ENCODE measurements at places on chromosomes 7 and 10. TPM values are rescaled to one million over a fixed set of nuclear protein-coding genes. Genes with fewer than 3 reads are reported as not detected.

SLC39A12 gene
- polyA plus RNA-seq = not detected

BHLHA15 gene
- polyA plus RNA-seq = 0.43 TPM

DNA sequence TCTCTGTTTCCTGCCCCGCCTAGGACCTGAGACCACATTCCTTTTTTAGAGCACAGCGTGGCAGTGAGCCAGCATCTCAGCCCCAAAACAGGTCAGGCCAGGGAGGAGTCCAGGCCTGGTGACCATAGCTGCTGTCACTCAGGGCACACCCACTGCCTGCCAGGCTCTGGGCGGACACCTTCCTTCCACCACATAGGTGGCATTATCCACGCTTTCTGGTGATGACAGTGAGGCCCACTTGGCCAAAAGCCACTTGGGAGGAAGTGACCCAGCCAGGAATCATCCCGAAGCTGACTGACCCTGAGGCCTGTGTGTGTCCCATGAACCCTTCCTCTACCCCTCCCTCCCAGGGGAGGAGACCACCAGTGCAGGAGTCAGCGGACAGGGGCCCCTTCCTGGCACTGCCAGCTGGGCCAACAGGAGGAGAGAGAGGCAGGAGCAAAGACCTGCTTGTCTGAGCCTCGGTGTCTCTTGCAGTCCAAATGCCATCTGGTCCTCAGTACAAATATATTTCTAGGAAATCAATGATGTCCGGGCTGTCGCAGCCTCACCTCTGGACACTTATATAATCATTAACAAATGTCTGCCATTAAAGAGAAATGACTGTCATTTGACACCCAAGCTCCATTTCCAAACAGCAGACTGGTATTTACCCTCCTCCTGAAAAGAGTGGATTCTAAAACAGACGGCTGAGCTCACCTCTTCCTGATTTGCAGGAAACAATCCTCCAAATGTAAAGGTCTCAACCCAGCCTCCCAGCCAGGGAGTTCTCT lies 63.0 kb downstream of the ABRAXAS2 start:
- no peak for DNase-seq

FAM24B gene
- polyA plus RNA-seq = 6.4 TPM

- no peak for DNase-seq
Observed at GRCh38 chr7:127978421-127978820, 52.8 kb downstream of the LRRC4 start.

- no peak for DNase-seq
Observed at GRCh38 chr10:22959950-22960349, 32.1 kb downstream of the ARMC3 start.

DNA sequence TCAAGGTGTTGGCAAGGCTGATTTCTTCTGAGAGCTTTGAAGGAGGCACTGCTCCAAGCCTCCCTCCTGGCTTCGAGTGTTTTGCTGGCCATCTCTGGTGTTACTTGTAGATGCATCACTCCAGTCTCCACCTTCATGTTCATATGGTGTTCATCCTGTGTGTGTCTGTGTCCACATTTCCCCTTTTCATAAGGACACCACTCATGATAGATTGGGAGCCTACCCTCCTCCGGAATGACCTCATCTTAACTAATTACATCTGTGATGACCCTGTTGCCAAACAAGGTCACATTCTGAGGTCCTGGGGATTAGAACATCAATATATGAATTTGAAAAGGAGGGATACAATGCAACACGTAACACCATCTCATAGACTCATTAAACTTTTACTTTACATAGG lies 119.0 kb downstream of the CREB5 start:
- DNase-seq = no peak

CPED1 gene
- 32.0 TPM for polyA plus RNA-seq

DNA sequence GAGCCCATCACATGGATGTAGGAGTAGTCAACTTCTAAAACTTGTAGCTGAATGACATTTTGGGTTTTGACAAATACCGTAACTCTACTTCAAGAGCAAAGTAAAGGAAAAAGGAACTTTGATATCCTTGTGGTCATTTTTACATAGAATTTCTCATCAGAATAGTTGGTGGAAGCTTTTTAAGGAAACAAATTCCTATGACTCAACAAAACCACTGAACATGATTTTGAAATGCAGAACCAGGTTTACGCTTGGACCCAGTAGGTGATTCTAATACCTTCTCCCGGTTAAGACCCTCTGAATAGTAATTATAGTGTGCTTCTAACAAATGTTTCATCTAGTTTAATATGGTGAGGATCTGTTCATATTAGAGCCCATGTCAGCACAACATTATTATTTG lies 307.8 kb downstream of the GPR37 start:
- DNase-seq = no peak

ITIH2 gene
- 16.3 TPM for polyA plus RNA-seq

- no peak for DNase-seq
Observed at GRCh38 chr10:56874950-56875349, 513.9 kb upstream of the ZWINT start.

GRCh38 chr10:83617172-83617571 lies 522.1 kb upstream of the GHITM start:
- DNase-seq = no peak

- DNase-seq = peak; percentile 0
Observed at GRCh38 chr10:90751107-90751997, 106.5 kb downstream of the HTR7 start.

- DNase-seq = no peak
Observed at GRCh38 chr7:150948791-150949251, 29.3 kb downstream of the KCNH2 start.

GRCh38 chr10:33376976-33377657 lies 42.6 kb upstream of the NRP1 start:
- DNase-seq = no peak

DNA sequence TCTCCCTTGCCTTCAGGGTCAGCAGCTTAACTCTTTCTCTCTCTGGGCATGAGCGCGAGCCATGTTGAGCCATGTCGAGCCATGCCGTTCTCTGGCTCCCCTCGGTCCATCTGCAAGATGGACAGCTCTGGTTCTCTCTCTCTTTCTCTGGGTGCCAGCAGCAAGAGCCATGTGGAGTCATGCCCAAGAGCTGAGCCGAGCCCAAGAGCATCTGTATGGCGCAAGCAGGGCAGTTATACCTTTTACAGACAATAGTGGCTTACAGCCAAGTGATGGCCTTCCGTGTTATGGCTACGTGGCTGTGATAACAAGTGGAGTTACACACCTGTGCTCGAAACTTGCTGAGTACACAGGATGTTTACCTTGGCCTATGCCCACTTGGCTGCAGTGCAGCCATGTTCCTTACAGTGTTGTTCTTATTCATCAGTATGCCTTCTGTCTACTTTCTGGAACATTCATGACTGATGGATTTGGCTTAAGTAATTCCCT lies 327.7 kb downstream of the GLRX3 start:
- no peak for DNase-seq

DNA sequence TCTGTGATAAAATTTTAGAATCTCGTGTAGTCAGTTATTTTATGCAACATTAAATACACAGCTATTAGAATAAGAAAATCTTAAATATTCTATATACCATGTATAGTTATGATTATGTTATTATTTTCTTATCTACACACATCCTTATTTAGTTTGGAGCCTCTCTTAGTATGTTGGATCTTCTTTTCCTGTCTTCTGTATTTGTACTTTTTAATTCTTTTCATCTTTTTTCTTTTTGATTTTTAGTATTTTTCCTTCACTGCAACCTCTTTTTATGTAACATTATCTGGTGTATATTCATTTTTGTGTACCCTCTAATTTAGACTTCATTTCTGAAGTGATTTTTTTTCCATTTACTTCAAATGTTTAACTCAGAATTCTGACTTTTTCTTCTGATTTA lies 48.9 kb downstream of the ZMYND11 start:
- DNase-seq = no peak

GRCh38 chr7:126750207-126750911 lies 502.4 kb downstream of the GRM8 start:
- no peak for DNase-seq

GRCh38 chr10:59976909-59977308 lies 70.6 kb upstream of the CCDC6 start:
- no peak for DNase-seq

- no peak for DNase-seq
Observed at GRCh38 chr7:26497801-26498596, 206.3 kb downstream of the SNX10 start.
